ENCODE measurements at places on chromosomes 12 and 14.
A peak's percentile ranks its signal among the peaks of the same experiment; 100 is the strongest.

DNA sequence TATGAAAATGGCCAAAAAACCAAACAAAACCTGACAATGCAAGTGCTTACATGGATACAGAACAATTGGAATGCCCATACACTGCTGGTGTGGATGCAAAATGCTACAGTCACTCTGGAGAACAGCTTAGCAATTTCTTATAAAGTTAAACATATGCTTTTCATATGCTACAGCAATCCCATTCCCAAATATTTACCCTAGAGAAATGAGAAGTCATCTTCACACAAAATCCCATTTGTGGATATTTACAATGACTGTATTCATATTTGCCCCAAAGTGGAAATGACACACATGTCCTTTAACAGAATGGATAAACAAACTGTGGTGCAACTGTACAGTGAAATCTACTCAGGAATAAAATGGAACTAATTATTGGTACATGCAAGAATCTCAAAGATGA, 20.4 kb downstream of the SAV1 start:
- no peak for DNase-seq

GRCh38 chr12:46493834-46494181, 121.2 kb upstream of the SLC38A2 start:
- DNase-seq = no peak

DNA sequence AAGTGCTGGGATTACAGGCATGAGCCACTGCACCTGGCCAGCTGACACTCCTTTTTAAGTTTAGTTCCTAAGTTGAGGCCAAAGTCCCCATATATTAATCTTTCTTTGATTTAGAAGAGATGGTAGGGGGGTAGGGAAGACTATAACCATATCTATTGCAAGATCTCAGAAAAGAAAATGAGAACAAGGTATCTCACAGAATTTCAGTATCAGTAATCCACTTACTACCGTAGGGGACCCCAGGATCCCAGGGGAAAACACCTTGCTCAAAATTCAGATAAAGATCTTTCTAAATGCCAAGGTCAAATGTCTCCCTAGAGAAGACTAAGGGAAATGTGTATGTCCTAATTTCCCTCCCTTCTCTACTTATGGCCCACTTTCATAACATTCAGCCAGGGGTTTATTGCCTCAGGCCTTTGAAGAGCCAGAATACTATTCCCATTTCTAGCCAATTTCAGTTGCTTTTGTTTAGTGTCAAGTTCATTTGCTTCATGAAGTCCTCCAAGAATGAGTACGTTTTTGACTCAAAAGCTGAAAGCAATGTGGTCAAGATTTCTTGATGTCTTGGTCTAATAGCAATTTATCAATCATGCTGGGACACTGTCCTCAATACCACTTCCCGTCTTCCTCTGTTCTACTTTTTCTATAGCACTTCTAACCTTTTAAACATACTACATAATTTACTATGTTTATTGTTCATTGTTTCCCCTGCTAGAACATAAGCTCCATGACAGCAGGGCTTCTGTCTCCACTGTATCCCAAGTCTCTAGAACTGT, 86.3 kb downstream of the DCAF5 start:
- no peak for DNase-seq

DNA sequence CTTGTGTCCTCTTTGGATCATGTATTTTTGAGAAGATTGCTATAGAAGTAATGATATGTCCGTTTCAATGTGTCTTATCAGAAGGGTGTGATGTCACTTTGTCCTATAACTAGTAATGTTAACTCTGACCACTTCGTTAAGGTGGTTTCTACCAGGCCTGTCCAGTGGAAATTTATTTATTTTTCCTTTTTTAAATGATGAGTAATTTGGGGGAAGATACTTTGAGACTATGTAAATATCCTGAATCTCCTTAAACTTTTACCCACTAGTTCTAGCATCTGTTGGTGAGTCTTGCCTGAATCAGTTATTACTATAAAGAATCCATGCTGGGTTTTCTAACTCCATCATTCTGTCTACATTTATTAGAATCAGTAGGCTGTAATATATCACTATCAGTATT, 15.3 kb downstream of the EP400 start:
- no peak for DNase-seq

- no peak for DNase-seq
Measured at GRCh38 chr14:68208218-68208617, 388.6 kb downstream of the RAD51B start.

DNA sequence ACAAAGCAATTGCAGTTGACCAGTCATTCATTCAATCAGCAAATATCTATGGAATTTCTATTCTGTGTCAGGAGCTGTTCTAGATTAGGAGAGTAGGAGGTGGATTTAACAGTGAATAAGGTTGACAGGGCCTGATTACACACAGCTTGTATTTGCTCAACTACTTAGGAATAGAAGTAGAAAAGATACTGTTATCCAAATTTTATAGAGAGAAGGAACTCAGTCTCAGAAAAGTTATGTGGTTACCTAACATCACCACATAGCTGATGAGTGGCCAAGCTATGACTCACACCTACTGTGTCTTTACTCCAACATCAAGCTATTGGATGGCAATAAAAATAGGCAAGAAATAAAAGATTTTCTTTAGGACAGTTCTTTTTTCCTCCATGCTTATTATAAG, 374.8 kb downstream of the RMST start:
- no peak for DNase-seq

DNA sequence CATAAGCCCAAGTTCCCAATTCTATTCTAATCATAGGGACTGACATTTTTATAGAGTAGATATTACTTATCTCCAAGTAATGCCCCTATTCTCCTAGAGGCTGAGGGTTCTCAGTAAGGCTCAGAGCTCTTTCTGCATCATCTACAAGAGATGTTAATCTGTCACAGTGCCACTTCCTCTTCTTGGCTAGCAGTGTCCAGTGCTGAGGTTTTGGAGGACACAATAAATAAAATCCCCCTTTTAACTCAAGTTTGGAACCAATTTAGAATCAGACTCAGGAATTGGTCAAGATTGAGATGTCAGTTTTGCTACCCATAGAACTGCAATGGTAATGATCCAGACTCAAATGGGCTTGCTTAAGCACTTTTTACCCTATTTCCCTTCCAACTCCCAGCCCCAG, 154.1 kb upstream of the ARID2 start:
- no peak for DNase-seq

DNA sequence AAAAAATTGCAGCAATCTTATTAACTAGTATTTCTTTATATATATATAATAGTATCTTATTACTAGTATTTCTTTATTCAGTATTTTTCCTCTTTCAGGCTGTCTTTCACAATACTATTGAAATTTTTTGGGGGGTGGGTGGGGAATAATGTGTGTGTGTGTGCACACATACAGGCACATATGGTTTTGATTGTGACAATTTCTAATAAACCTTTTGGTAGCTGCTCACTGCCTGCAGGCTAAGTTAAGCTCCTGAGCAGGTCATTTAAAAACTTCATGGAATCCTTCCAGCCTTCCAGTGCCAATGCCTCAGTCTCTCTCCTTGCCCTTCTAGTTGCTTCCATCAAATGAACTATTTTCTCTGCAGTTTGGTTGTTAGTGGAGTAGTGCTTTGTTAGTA, 490.1 kb downstream of the PCNX1 start:
- no peak for DNase-seq

DNA sequence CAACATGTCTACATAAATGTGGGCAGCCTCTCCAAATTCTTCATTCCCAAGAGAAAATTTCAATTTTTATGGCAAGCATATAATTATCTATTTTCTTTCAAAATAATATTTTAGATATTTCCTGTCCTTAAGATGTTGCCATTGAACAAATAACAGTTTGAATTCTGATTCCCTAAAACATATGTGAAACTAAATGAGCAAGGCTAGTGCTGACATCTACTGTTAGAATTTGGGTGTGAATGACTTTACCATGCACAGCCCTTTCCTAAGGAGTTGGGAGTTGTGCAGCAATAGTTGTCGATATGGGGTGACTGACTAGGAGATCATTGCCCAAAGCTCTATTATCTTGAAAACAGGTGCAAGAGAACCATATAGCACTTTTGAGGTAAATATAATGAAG, 108.2 kb upstream of the SLC38A4 start:
- no peak for DNase-seq

DNA sequence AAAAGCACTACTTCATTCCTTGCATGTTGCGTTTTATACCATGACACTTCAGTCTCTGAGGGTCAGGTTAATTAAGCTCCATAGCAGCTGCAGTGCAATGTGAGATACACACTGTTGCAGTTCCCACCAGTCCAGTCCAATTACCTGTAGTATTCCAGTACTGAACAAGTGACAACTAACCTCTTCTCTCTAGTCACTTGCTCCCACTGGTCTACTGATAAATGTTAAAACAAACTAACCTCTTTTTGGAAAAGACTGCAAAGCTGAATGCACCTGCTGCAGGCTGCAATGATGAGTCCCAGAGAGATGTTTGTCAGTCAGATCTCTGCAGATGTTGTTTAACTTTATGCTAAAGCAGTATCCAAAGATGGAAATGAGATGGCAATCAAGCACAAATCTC, 7.9 kb downstream of the NOVA1 start:
- no peak for DNase-seq

- DNase-seq = no peak
Measured at GRCh38 chr14:95686935-95687334, 709 bp downstream of the TCL1B start.

GRCh38 chr12:102816816-102817434, 100.1 kb downstream of the PAH start:
- no peak for DNase-seq

GRCh38 chr12:11649413-11650285, at the start of gene ETV6:
Gene ETV6, plus strand, starts transcription at chr12:11649674. Its CDS starts 454 bp downstream, at chr12:11650128.
- peak; percentile 72 for DNase-seq

DNA sequence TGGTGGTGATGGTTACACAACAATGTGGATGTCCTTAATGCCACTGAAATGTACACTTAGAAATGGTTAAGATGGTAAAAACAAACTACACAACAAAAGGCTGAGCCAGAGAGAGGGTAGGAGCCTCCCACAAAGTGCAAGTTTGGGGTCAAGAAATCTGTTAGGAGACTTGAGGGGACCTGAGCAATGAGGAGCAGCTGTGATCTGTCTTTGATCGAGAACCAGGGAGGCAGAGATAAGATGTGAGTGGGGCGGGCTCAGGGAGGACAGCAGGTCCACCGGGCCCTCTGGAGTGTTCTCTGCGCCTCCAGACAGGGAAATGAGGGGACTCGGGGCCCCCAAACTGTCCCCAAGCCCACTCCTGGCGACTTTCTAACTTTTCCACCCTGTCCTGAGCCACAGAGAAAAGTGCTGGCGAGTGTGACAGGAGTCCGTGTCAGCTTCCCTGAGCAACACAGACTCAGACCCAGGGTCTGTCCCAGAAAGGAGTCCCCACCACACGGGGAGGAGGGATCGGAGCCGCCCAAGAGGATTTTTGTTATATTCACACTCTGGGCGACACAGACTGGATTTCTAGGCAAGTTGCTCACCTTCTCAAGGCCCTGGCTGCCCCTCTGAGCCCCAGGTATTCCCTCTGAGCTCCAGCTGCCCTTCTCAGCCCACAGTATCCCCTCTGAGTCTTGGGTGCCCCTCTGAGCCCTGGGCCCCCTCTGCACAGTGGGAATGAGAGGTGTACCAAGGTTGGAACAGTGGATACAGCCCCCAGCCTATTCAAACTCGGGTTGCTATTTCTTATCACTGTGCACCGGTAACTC, 11.5 kb upstream of the SCARB1 start:
- no peak for DNase-seq

GRCh38 chr12:57849035-57849434, 2.5 kb upstream of the CTDSP2 start:
- DNase-seq = no peak

Data from stimulated activated CD4-positive, alpha-beta T cell treated with anti-CD3 and anti-CD28 coated beads, TNF-alpha, amount 100 ng/mL, for 4 hours (primary cell).